Type B pancreatic cell (in vitro differentiated cells): ENCODE measurements at places on chromosomes 3 and 15. TPM values are rescaled to one million over a fixed set of nuclear protein-coding genes. Genes with fewer than 3 reads are reported as not detected.
A peak's percentile ranks its signal among the peaks of the same experiment; 100 is the strongest.

GRCh38 chr3:102398176-102398575 lies 36.6 kb upstream of the ZPLD1 start:
- no peak for DNase-seq

- DNase-seq: no peak
These were observed 41.9 kb downstream of the FMN1 start for GRCh38 chr15:33152502-33153109.

DNA sequence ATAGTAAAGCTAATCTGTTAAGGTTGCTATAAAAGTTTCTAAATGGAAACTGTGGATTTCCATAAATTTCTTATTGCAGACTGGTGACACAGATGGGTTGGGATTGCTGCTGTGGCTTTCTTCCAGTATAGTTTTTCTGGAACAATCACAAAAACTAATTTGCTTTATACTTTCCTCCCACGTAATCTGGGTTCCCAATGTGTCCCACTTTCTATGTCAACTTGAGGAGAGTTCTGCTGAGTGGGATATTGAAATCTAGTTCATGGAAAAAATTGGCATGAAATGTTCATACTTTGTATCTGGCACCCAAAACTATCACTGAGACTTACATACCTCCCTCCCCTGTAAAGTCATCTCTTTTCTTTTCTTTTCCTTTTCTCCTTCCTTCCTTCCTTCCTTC lies 126.8 kb downstream of the TGFBR2 start:
- DNase-seq: no peak

GRCh38 chr3:23288715-23289114 lies 85.6 kb downstream of the UBE2E2 start:
- DNase-seq: no peak

GRCh38 chr15:28098360-28098765 lies 752 bp downstream of the OCA2 start:
- DNase-seq: no peak

DNA sequence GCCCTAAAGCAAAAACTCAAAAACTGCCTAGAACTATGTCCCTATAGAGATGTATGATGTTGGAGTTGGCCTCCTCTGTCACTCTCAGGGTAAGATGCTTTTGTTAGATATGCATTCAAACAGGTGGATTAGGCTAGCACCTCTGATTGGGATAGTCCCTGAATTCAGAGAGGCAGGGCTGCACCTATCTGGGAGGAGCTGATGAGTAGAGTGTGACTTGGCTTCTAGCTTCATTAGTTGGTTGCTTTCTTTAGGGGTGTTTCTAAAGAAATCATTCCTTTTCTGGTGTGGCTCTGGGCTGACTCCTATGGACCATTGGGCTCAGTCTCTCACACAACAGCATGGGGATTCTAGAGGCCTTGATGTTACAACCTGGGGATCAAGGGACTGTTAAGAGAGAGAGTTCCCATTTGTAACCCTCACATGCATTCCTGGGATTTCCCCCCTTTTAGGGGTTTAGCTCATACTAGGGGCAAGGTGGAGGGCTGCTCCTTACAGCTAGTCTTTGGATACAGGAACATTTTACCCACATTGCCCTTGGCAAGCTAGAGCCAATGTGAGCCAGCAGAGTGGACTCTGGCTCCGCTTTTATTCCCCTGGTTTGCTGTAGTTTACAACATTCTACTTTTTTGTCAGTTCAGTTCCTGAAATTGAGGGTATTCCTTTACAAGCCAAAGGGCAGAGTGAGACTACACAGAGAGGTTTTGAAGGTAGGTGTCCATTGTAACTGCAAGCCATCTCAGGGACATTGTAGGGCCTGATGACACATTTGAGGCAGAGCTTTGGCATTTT lies 7.5 kb downstream of the ZNF592 start:
- DNase-seq: no peak

- DNase-seq: peak; percentile 13
These were observed 22.1 kb upstream of the HEG1 start for GRCh38 chr3:125077864-125078263.

DNA sequence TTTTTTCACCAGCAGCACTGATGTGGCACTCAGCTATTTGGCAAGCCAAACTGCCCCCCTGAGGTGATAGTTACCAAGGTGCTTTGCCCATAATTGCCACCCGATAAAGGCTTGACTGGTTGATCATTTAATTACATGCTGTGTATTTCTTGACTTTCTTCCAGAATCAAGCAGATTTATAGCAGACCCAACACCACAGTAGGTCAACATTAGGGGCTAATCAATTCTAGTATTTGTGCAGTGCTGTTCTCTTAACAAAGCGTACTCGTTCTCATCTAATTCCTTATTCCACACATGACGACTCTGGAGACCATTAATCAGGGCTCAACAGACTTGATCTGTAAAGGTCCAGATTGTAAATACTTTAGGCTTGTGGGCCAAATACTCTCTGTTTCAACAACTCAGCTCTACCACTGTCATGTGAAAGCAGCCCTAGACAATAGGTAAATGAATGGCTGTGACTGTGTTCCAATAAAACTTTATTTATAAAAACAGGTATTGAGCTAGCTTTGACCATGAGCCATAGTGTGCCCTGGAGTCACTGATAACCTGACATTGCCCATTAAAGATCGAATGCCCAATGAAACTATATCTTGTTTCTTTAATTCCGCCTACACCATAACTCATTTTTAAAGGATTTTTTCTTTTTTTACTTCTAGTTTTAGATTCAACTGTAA lies 119.1 kb upstream of the TMC3 start:
- DNase-seq: no peak

DNA sequence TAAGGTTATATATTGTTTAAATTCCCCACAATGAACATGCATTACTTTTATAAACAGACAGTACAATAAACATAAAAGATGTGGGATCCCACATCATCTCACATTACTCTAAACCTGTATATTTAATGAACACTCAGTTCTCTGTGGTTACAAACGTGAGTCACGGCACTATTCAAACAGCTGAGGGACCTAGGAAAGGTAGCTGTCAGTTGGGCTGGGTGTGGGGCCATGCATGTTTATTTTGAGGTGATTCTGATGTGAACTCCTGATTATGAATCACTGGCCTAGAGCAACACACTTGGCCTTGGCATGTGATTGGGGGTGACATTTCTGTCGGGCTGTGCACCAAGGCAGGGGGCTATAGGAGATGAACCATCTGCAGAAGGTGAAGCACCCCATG lies 147.6 kb upstream of the HACD2 start:
- DNase-seq: no peak

DNA sequence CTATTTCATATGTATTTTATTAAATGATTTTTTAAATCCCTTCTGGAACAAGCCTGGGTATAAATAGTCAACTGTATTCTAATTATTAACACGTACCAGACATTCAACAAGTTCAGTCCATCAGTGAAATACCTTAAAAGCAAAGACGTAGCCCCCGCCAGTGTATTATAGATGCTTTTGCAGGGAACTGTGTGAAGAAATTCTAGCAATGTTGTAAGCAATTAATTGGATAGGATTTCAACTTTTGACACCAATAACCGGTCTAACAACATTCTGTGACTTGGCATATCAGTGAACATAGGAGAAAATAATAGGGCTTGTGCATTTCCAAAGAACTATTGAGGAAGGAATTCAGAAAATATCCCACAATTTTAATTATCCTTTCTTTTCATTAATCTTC lies 67.2 kb upstream of the TGFBR2 start:
- DNase-seq: no peak

DNA sequence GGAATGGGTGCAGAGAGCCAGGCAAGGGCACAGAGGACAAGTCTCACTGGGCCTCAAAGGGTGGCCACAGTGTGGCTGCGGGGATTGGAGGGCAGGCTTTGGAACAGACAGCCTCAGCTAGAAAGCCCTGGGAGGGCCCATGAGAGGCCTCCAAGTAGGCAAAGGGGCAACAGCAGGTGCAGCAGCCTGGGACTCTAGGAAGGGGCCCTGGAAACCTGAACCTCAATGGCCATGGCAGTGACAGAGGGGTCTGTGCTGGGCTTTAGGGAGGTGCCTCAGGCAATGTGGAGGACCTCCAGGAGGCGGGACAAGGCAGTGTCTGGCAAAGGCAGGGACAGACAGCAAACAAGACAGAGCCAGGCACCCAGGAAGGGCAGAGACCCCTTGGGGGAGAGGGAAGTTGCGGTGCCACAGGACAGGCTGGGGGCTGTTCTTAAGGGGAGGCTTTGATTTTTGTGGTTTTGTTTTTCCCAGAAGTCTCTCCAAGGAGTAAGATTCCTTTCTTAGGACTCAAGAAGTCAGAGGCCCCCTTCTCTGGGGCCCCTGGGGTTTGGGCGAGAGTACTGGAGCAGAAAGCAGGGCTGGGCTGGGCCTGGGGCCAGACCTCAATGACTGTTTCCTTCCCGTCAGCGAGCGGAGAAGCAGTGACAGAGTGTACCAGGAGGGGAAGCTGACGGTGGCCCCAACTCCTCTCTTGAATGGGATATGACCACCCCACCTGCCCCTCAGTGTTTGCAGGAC lies 9.7 kb downstream of the STOML1 start:
- DNase-seq: no peak

DNA sequence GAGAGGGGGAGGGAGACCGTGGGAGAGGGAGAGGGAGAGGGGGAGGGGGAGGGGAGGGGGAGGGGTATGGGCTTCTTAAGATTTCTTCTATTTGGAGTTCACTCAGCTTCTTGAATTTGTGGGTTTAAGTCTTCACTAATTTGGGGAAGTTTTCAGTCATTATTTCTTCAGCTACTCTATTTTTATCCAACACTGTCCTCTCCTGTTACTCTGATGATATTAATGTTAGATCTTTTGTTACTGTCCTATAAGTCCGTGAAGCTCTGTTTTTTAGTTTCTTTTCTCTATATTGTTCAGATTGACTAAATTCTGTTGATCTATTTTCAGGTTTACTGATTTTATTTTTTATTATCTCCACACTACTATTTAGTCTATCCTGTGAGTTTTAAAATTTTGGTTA lies 351.5 kb upstream of the TPM1 start:
- DNase-seq: no peak

DNA sequence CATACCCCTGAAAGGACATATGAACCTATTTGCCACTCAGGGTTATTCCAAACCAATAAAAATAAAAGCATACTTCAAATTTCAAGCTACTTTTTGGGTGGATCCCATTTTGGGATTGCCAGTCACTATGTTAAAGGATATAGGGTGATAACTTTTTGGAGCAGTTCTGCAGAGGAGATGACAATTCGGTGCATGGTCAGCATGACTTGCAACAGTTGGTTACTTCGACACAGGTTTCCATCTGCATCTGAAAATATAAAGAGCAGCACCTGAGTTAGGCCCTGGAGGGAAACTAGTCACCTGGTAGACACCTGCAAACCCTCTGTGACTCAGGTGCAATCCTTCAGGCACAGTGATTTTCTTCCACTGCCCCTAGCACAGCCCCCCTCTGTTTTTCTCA lies 38.5 kb downstream of the RASGRP1 start:
- no peak for DNase-seq

- no peak for DNase-seq
These were observed 656.2 kb downstream of the GBE1 start for GRCh38 chr3:81105206-81105605.

DNA sequence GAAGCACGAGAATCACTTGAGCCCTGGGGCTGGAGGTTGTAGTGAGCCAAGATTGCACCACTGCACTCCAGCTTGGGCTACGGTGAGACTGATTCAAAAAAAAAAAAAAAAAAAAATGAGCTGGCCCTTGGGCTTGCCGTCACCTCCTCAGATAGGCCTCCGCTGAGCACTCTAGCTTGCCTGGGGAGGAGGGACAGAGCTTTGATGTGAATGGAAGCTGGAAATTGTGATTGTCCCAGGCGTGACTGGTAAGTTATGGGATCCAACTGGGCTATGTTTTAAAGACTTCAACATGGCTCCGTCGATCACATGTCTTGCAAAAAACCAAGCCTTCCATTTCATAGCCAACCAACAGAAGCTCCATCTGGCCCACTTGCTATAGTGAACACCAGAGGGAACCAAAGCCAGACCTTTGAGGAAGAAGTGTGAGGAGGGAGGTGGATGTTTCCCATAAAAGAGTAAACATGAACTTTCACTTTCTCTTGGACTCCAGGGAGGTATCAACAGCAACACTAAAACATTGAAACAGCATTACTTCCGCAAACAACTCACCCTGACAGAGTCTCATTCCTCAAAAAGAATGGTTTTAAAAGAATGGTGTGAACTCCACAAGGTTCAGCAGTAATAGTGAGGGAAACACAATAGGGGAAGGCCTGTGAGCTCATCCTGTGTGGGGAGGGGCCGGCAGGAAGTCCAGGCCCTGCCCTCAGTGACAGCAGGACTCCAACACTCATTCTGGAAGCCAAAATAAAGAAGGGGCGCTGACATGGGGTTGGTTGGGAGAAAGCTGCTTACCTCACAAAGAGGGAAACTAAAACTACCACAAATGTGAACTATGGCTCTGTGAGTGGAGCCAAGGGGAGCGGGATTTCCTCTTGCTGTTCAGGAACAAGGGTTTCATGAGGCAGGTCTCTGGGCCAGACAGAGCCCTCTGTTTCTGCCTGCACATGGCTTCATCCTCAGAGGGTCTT lies 59.2 kb upstream of the IL12A start:
- DNase-seq: no peak

DNA sequence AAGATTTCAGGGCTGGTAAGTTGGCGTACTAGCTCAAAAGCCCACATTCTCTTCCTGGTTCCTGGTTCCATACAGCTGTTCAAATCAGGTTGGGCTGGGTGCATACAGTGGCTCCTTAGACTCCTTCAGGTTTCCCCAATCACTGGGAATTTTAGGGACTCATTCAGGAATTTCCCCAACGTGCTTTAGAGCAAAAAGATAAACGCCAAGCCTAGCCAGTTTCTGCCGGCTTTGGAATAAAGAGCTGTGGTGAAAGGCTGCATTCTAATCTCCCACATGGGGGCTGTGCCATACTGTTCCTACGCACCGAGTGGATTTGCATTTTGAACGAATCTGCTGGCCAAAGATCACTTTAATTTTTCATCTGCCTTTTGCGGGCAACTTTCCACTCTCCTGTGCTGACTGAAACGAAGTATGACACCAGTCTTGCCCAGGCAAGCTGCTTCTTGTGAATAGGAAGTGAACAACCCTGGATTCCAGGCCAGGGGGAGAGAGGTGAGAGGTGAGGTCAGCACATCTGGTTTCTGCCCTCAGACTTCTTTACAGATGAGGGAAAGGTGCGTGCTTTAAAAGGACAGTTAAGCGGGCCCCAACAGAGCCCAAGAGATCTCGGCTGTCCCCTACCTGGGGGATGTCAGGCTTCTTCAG lies 184.2 kb upstream of the PDZRN3 start:
- no peak for DNase-seq

DNA sequence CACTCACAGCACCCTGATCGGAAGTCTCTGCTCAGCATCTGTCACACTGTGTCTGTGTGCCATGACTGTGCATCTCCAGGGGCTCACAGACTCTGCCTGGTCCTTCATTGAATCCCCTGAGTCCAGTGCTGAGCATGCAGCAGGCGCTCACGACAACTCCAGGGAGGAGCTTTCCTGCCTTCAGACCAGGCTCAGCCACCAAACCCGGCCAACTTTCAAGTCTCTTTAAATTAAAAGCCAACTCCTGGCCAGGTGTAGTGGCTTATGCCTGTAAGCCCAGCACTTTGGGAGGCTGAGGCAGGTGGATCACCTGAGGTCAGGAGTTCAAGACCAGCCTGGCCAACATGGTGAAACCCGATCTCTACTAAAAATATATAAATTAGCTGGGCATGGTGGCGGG lies 24.2 kb downstream of the GRAMD2A start:
- no peak for DNase-seq

- DNase-seq: no peak
These were observed 138.8 kb downstream of the SV2B start for GRCh38 chr15:91238644-91239425.

Gene SERPINI2
- total RNA-seq: 0.70 TPM in 1 of 2 replicates, not detected in the other

Gene CCR8
- 1.2 TPM in 1 of 2 replicates, not detected in the other for total RNA-seq

Gene OXTR
- 3.3 and 4.1 TPM in 2 replicates for total RNA-seq

Gene SELENOS
- total RNA-seq: 47.2 and 74.3 TPM in 2 replicates

Gene NLGN1
- 3.2 and 12.6 TPM in 2 replicates for total RNA-seq

Gene CLDN18
- total RNA-seq: 7.3 and 50.8 TPM in 2 replicates
